Stimulated activated CD4-positive, alpha-beta T cell treated with anti-CD3 and anti-CD28 coated beads, Interleukin-1b, Interleukin-23, amount 100 ng/mL, for 1 hour (primary cell): ENCODE measurements at places on chromosomes 11 and 22.

DNA sequence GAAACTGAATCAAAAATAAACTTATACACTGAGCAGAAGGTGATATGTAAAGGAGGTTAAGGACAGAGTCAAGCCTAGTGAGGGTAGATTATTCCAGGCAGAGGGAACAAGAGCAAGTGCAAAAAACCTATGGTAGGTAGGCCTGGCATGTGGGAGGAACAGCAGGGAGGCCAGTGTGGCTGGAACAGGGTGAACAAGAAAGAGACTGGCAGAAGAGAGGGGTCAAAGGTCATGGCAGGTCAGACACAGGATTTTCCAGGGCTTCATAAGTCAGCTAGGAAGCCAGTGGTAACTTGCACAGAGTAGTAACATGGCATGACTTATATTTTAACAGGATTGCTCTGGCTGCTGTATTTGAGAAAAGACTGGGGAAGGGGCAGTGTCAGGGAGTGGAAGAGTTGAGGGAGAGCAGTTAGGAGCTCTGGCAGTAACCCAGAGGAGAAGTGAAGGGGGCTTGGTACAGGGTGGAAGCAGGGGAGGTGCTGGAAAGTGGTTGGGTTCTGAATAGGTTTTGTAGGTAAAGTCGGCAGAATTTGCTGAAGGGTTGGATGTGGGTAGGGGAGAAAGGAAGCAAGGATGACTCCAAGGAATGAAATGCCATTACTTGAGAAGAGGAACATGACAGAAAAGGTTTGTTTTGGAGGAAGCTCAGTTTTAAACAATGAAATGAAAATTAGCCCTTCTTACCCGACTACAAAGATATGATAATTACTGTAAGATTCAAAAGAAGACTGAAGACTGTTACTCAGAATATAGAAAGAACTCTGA lies 86.2 kb downstream of the ZNRF3 start:
- no peak for DNase-seq

DNA sequence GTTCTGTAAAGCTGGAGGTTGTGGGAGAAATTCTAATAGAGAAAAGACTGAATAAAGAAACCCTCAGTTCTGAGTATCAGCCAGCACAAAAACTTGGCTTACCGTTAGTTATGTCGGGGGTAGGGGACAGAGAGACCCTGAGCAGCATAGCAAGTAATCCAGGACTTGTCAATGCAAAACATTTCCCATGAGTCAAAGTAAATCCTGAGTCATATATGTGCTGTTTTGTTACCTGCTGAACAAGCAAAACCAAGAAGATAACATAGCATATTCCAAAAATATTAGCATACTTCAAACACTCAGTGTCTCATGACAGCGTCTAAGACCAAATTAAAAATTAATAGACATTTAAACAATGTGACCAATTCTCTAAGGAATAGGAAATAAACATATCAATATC lies 75.1 kb upstream of the LUZP2 start:
- DNase-seq: no peak

GRCh38 chr11:57205041-57205641 lies 23.4 kb downstream of the LRRC55 start:
- no peak for DNase-seq

GRCh38 chr11:116217441-116217840 lies 555.3 kb downstream of the BUD13 start:
- DNase-seq: no peak

- DNase-seq: no peak
Measured at GRCh38 chr11:36485298-36486002, 24.6 kb downstream of the TRAF6 start.

DNA sequence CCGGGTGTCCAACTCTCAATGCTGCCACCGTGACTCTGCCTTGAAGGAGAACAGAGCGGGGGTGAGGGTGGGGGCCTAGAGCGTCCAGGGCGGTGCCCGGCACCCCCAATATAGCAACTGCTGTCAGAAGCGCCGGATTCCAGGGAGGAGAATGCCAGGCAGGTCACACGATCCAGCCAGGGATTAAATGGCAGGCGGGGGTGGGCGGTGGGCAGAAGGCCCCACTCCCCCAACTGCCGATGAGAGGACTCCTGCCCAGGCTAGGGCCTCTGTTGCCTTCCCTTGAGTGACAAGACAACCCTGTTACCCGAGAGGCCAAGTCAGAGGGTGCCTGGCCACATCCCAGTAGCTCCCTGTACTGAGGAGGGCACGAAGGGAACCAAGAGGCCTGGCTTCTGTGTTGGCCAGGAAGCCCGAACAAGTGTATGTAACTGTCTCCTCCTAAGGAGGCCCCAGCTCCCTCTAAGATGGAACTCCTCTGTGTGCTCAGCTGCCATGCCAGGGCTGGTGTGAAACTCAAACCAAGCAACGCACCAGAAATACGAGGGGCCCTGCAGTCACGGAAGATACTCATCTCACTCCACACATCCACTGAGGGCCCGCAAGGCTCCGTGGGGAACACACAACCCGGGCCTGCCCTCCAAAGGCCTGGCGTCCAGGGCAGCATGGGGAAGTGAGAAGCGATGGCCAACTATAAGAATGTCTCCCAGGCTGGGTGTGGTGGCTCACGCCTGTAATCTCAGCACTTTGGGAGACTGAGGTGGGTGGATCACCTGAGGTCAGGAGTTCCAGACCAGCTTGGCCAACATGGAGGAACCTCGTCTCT lies 3.0 kb downstream of the PACSIN3 start:
- DNase-seq: no peak

DNA sequence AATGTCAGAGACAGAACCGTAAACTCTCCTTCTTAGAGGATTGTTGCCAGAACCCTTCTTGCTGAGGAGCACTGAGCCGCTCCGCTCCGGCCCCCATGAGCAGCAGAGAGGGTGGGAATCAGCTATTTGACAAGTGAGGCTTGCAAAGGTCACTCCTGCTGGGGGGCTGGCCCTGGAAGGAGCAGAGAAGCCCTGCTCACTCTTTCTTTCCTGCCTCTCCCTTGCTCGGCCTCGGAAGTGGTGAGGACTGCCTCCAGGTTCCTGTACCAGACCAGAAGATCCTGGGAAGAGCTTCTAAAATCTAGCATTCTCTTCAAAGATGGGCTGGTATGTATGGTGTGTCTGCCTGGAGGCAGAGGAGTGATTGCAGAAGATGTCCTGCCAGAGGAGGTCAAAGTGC lies 168.6 kb upstream of the NECTIN1 start:
- no peak for DNase-seq

DNA sequence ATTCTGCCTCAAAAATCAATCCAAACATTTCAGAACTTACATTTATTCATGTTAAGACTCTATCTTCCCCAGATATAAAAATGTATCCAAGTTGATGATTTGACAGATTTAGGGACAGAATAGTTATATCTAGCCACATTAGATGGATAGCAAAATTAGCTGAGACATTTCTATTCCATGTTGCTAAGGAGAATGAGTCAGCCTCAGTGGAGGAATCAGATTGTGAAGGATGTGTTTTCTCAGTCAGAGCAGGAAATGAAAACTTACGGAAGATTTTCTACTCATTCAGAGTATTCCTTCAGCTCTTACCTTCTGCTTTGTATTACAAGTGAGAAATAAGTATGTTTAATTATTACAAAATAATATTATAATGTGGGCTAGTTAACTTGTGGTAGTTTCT lies 556.3 kb upstream of the ANO3 start:
- no peak for DNase-seq

- DNase-seq: no peak
Measured at GRCh38 chr11:115153135-115153534, 351.1 kb downstream of the CADM1 start.

DNA sequence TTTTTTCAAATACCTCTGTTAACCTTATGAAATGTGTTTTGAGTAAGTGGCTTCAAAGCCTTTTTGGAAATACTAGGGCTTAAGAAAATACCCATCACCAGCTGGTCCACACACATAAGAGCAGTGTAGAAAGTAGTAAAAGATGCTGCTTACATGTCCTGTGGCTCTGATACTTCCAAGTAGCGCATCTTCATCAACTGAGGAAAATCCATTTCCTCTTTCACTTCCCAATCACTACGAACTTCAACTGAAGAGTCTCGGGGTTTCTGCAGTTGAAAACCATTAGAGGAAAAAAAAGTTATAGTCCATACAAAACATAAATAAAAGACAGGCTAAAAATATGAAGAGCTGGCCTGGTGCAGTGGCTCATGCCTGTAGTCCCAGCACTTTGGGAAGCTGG lies 8.5 kb downstream of the EIF3D start:
- DNase-seq: no peak

GRCh38 chr11:77506857-77507256 lies 33.0 kb upstream of the PAK1 start:
- DNase-seq: no peak

GRCh38 chr11:3906166-3906565 lies 50.7 kb downstream of the STIM1 start:
- no peak for DNase-seq

DNA sequence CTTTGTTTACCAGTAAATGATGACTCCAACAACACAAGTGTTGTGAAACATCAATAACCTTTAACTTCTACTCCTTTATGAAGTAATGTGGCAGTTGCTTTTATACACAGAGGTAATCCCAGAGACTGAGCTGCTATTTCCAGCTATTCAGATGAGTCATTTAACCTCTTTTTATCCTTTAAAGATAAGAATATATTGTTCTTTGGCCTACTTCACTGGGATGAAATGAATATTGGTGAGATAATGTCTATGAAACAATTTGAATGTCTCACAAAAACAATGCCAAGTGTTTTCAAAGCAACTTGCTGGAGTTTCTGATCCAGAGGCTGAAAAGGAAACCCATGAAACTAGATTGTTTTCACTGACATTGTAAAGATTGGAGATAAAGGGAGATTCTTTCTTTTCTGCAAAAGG lies 564.4 kb upstream of the LUZP2 start:
- DNase-seq: no peak

- no peak for DNase-seq
Measured at GRCh38 chr11:2779499-2779980, 79.7 kb upstream of the KCNQ1OT1 start.

DNA sequence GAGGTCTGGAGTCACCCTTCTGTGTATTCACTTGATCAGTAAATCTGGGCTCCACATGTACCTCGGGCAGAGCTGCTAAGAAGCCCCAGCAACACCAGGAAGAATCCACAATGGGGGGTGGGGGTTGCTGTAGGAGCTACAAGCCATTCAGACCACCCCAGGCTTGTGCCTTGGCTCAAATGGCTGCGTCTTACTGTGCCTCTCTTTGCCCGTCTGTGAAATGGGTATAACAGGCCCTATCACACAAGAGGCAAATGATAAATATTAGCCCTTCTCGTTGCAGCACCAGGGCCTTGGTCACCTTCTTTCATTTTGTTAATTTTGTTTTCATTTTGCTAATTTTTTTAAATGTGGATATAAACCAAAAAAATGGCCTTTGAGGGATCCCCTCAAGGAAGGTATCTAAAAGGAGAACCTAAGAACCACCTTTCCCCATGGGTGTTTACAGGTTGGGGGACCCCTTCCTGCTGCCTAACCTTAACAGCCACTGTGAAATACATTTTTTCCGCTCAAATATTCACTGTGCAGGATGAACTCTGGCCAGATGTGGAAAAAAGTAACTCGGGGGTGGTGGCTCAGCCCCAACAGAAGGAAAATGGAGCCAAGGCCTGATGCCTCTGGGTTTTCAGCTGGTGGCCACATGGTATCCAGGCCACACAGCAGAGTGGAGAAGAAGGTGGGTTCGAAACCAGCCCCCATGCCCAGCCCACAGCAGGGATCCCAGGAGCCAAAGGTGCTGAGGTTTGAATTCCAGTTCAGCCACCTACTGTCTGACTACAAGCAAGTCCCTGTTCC lies 284.0 kb downstream of the MN1 start:
- DNase-seq: no peak

- no peak for DNase-seq
Measured at GRCh38 chr22:35051791-35052190, 14.2 kb upstream of the ISX start.

DNA sequence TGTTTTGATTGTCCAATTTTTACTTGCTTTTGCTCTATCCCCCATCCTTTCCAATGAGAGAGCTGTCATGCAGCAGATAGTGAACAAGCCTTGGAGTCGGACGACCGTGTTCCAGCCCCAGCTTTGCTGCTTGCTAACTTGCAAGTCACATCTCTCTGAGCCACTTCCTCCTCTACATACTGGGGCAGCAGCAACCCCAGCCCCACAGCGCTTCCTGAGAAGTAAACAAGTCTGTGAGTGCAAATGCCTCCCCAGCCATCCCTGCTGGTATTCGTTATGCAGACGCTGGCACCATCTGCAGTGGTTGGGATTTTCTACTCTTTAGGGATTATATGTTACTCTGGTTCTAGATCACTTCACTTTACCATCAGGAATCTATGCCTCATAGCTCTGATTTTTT lies 35.0 kb downstream of the TPBGL start:
- peak; percentile 47 for DNase-seq

DNA sequence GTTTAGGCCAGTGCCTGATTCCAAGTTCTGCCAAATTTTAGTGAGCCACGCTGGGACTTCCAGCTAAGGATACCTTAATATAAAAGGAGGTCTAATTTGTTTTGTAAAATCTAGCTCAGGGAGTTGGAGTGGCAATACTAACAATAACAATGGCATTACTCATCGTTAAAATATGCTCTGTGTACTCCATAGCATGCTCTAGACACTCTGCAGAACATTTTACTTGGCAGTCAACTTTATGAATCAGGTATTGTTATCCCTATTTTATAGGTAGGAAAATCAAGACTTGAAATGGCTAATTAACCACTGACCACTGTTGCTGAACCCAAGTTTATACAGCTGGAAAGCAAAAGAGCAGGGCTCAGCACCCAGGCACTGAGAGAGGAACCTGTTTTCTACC lies 485.0 kb upstream of the KIRREL3 start:
- no peak for DNase-seq

- no peak for DNase-seq
Measured at GRCh38 chr11:134800130-134800529, 388.1 kb upstream of the B3GAT1 start.

DNA sequence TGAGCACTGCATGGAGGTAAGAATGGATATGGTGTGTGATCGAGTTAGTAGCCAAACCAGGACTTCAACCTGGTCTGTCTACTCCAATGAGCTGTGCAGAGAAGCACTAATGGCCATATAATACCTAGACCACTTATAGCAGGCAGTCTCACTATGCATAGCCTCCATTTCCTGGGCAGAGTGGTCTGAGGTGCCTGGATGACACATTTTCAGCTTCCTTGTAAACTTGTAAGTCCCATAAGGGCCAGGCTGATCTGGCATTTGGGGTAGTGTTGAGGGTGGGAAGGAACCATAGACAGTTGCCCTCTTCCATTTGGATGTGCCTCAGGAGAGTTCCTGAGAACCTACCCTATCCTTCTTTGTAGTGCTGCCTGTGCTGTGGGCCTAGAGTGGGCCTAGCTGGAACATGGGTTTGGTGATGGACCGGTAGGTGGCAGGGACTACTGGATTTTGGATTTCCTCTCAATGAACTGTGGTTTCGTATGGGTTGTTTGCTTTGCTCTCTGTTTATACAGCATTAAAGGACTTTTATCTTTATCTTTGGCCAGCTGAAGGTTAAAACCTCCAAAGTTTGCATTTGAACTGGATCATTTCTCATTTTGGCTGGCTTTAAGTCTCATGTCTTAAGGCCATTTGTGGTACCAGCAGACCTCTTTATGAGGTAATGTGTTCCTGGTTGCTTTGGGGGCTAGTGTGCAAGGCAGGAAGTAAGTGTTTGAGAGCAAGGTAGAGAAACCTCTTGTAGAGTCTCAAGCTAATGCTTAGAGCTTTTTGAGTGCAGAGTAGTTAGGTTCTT lies 86.9 kb downstream of the STIM1 start:
- no peak for DNase-seq
